Effector CD4-positive, alpha-beta T cell (primary cell): ENCODE measurements at places on chromosomes 2 and 18.
A peak's percentile ranks its signal among the peaks of the same experiment; 100 is the strongest.

DNA sequence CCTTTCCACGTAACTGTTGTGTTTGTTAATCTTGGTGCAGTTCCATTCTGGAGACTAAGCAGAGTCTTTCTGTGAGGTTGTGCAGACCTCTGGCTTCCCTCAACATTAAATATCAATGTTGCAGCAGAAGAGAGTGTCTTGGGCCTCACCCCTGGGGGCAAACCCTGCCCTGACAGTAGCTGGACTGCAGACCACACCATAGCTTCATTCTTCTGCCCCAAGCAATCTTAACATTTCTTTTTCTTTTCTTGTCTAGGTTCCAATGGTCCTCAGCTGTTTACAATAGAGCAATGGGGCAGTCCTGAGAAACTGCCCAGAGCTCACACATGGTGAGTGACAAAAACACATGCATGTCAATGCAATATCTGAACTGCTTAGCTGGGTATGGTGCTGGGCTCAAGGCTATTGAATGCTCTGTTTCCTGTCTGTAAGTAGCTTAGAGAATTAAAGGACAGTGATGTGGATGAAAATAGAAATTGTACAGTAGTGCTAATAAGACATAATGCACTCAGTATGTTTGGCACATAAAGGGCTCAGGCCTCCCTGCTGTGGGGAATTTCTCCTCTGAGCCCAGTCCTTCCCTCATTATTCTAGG lies 237.6 kb downstream of the ALPK2 start:
- no peak for DNase-seq

GRCh38 chr2:43303889-43304288 lies 77.5 kb upstream of the ZFP36L2 start:
- DNase-seq = no peak

GRCh38 chr2:39642051-39642718 lies 23.5 kb upstream of the TMEM178A start:
- DNase-seq = no peak

DNA sequence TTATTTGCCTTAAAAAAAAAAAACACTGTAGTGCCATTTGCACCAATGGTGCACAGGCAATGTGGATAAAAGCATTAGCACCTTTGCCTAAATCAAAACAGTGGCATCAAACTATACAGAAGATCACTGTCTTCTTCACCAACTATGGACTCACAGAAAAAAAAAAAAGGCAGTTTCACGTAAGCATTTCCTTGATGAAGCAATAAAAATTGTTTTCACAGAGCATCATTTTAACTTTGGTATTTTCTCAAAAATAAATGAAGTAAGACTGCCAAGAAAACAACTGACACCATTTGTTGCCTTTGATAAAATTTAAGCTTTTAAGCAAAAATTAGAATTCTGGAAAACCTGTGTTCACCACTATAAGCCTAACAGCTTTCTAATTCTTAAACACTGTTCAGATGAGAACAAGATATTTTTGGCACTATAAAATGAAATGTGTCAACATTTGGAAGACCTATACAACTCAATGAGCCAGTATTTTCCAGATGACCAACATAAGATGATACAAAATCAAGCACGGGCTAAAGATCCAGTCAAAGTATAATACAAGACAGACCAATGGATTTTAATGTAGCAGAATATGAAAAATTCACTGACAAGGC lies 21.1 kb downstream of the METTL8 start:
- no peak for DNase-seq

DNA sequence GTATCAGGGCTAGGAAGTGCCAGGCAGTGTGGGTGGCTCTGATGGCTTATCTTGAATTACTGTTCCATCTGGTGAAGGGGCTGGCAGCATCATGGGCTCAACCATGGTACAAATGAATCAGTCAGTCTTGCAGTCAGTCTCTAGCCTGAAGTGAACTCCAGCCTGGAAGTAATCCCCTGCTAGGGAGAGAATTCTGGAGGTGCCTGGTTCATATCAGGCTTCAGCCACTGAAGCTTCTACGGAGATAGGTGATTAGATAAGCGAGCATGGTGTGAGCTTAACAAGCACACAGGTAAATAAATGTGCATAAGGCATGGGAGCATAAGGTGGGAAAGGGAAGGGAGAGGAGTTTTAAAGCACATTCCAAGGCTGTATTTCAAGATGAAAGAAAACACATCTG lies 541.7 kb downstream of the MBD2 start:
- no peak for DNase-seq

GRCh38 chr2:27025861-27026851 lies 6.6 kb upstream of the TMEM214 start:
- no peak for DNase-seq

DNA sequence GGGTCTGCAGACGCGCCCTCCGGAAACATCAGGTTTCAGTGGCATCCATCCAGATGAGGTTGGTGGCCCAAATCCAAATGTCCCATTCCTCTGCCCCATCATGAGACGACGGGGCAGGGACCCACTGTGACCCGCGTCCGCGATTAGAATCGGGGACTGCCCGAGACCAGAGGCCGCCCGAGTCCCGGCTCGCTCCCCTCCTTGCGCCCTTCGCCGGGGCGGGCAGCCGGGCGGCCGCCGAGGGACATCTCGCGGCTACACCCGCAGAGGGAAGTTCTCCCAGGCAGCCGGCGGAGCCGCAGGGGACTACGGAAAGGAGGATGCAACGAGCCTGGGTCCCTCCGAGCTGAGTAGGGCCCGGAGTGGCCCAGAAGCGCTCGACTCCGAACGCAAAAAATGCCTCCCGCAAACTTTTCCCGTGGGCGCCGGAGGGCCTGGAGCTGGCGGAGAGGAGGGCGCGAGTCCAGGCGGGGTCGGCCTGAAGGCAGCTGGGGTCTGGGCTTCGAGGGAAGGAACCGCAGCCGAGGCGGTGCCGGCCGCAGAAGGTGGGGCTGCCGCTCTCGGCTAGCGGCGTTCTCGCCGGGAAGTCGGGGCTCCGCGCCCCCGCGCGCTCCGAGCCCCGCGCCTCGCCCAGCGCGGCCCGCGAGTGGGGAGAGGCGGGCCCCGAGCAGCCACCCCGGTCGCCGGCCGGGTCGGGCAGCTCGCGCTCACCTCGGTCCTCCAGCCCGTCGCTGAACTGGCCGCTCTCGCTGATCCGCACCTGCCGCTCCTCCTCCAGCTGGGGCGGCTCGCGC lies 580 bp downstream of the TMEM163 start:
- no peak for DNase-seq

GRCh38 chr18:54284981-54285785 lies 15.9 kb downstream of the POLI start:
- no peak for DNase-seq

- no peak for DNase-seq
These were observed 207.4 kb downstream of the TMEM247 start for GRCh38 chr2:46686811-46687210.

DNA sequence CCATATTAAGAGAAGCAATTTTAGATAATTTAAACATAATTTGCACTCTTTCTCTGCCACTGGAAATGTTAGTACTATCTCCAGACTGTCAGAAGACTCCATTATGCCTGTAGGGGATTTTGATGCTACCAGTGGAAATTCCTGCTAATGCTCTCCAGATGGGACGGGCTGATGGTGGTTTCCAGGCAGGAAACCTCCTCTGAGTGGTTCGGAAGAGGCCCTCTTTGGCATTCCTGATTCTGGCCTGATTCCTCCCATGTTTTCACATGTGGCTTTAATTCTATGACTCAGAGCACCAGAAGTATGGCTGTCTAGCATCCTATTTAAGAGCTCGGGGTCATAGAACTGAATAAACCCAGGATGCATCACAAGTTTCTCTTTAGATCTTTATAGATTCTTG lies 70.9 kb upstream of the ST6GAL2 start:
- DNase-seq = no peak

DNA sequence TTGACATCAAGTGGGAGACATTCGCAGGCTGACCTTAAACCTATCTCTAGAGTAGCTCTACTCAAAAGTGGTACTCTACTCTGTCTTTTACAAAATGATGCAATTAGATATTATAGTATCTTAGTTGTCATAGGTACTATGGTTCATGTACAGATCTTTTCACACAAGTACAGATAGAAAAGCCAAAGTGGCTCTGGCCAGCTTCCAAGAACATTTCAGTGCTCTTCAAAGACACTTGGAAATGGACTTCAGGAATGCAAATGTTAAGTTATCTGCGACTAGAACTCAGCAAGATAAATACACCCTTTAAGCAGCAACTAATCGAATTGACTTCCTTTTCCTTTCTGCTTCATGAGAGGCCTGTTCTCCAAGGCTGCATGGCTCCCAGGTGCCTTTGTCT lies 718.7 kb upstream of the FAM98A start:
- no peak for DNase-seq

DNA sequence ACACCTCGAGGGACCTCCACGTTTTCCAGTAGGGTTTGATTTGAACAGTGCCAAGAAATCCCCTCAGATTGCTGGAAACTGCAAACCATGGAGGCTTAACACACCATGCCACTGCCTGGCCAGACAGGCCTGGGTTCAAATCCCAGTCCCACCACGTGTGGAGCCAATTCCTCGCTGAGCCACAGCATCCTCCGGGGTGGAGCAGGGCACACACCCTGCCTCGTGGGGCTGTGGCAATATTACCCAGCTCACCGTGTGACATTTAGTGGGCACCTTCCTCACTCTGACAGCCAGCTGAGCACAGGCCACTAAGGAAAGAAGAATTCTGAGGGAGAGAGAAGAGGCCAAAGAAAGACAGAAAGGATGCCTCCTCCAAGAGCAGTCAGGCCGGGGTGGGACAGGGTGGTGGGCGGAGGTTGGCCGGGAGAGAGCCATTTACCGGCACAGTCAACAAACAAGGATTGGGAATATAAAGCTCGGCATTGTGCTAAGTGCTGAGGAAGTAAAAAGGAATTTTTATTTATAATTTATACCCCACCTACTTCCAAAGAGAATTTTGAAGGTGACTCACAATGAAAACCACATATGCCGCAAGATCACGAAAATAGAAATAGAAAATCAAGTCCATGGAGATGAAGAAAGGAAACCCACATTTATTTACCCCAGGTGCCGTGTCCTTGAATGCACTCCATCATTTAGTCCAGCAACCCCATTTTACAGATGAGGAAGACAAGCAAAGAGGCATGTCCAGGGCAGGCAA lies 111.5 kb downstream of the MCFD2 start:
- DNase-seq = no peak

- no peak for DNase-seq
These were observed 109.4 kb downstream of the BAZ2B start for GRCh38 chr2:159506764-159507440.

DNA sequence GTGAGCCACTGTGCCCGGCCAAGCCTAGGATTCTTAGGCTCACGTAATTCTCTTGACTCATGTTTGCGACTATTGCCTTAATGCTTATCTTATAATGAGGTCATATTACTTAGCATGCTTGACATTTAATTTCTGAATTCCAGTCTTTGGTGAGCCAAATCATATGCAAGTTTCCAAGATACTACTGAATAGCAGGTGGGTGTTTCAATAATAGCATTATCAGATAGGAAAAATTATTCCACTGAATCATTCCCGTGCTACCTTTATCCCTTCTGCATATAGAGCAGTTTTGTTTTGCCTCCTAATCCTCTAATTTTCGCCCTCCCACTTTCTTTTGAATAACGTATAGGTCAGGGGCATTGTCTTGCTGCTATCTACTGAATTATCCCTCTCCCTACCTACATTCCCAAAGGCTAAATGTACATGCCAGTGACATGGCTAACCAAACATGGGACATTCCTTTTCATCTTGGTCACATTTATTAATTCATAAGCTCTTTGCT lies 4.9 kb downstream of the DAW1 start:
- DNase-seq = no peak

- DNase-seq = no peak
These were observed 247.8 kb upstream of the HDAC4 start for GRCh38 chr2:239648607-239649006.

DNA sequence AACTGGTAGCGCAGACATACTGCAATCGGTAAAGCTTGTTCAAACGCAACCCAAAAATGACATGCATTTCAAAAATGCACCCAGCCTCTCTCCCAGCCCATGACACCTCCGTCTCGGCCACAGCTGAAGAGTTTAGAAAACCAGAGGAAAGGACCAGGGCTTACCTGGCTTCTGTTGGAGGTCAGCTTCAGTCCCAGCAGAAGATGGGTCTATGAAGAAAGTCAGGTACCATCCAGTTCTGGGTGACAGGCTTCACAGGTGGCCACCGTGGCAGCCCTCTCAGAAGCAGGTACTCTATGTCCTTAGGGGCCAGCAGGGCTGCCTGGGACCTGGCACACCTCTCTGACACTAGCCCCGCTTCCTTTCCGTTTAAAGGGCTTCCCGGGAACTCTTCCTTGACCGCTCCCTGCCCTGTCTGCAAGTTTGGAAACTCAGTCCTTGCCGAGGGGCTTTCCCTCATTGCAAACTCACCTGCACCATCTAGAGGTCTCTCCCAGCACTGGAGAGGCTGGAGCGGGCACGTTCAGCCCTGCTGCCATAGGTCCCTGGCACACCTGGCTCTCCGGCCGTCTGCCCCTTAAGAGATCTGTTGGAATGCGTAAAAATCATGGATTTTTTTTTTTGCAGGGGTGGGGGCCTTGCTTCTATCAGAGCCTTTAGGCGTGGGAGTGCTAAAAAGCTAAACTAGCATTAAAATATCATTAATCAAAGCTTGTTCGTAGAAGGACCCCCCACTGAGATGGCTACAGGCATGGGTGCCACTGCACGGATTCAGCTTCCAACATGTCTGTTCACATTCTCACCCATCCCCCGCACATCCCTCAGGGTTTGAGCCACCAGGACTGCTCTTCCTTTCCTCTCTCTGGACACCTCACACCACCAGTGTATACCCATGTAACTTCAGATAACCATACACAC lies at the start of gene EDAR:
Gene EDAR (minus strand): TSS at position 425 of the 918 bp plus-strand sequence. CDS start 58,206 bp downstream, outside the sequence.
- peak; percentile 39 for DNase-seq

- no peak for DNase-seq
These were observed 100.5 kb upstream of the ODC1 start for GRCh38 chr2:10548626-10549025.

- DNase-seq = no peak
These were observed 809.2 kb upstream of the SOX11 start for GRCh38 chr2:4882941-4883340.

GRCh38 chr2:974054-974453 lies 23.4 kb downstream of the SNTG2 start:
- DNase-seq = no peak

DNA sequence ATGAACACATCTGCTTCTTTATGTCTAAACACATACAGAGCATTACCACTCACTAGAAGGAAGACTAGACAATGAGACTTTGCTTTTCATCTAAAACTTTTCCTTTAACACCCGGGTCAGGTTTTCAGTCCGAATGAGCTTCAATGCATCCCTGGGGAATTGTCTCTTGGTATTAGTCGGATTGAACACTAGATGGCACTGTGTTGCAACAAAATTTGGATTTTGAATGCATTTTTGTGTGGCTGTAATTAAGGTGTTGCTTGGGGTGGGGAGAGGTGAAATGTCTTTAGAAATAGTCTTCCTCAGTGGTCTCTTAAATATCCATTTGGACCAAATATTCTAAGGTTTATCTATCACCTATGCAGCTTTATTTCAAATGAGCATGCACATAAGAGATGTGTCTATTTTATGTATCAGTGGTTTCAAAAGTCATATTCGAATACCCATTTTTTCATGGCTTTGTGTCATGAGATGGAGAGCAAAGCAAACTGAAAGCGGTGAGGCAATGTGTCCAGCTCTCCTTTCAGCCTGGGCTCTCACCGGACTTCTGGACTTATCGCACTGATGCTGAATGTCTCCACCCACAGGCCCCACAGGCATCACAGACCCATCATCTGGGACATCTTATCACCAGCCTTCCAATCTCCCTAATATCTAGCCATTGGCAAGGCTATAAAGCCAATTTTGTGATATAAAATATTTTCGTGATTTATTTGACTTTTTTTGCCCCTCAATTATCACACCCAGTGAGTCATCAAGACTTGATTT lies 510.3 kb downstream of the RNF144A start:
- DNase-seq = peak; percentile 25

- DNase-seq = no peak
These were observed 34.3 kb upstream of the PUM2 start for GRCh38 chr2:20384953-20385352.

- DNase-seq = no peak
These were observed 236.8 kb downstream of the ZNF516 start for GRCh38 chr18:76258209-76258608.
